ENCODE measurements at places on chromosomes 1 and 21. TPM values are rescaled to one million over a fixed set of nuclear protein-coding genes. Genes with fewer than 3 reads are reported as not detected.

- DNase-seq: no peak
Observed at GRCh38 chr1:68906431-68906830, 409.5 kb upstream of the DEPDC1 start.

DNA sequence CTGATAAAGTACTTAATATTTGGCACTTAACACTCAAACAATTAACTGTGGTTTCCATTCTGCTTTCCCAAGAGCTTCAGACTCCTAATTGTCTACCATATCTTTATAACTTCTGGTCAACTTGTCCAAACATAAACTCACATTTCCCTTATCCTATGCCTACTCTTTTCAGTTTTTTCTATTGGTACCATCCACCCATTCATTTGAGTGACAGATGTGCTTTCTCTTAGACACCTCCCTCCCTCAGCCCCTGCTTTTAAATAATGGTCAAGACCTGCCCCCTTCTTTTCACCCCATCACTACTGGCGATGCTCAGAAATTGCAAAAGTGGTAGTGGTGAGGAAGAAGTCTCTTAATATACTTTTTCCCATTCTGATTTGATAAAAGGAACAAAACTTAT lies 5.5 kb downstream of the SLC16A4 start:
- DNase-seq: no peak

DNA sequence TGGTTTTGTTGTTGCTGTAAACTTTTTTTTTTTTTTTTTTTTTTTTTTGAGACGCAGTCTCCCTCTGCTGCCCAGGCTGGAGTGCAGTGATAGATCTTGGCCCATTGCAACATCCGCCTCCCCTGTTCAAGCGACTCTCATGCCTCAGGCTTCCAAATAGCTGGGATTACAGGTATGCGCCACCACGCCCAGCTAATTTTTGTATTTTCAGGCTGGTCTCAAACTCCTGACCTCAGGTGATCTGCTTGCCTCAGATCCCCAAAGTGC lies 78.9 kb upstream of the SLC45A1 start:
- DNase-seq: no peak

DNA sequence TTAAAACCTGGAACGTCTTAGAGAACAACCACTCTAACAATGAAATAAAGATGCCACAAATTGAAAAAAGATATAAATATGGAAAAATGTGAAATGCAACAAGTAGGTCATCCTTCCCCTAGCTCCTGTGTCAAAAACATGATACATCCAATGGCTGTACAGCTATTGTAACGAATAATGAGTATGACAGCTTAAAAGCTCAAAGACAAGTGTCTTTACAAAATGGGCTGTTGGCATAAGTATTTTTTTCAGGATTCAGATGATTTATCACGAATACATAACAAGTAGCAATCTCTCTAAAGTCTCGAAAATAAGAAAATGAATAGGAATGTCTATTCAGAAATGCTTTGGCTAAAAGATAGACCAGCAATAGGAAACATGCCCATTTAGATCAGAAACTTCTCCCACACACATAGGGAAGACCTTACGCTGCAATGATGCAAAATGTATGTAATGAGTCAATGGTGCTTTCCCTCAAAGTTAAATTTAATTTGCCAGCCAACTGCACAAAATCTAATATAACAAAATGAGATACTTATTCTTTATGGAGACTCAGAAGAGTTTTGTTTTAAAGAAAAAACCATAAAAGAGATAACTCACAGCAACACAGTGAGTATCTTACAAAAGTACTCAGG lies 8.3 kb downstream of the TGFBR3 start:
- no peak for DNase-seq

The TLR5 gene
- 1.8 TPM for total RNA-seq

DNA sequence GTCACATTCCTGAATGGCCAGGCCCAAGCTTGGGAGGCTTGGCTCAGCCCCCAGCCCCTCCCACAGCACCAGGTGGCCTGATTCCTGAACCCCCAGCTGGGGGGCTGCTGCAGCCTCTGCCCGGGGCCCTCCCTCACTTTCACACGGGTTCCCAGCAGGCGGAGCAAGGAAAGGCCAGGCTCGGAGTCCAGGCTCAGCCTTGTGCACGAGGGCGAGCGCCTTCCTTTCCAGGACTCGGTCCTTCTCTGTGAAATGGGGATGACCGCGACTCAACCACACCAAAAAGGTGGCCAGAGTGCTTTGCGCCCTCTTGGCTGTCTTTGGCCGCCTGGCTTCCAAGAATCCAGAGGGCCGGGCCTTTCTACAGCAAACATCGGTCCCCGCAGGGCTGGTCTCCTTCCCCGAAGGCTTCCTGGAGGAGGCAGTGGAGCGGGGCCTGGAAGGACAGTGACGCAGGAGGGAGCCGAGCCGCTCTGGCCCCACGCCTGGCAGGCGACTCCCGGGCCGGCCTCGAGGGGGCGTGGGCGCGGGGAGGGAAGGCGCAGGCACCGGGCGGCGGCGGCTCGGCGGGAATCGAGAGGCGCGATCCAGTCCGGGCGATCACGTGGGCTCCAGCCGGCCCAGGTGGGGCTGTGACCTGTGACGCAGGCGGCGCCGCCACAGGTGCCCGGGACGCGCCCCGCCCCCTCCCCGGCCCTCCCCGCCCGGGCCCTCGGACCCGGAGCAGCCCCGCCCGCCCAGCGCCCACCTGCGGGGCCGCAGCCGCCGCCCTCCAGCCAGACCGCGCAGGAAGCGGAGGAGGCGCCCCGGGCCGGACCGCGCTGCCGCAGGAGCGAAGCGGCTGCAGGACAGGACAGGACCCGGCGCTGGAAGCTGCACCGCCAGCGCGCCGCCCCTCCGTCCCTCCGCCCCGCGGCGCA lies at the start of gene ARHGEF16:
ARHGEF16 (plus strand) TSS at position 775 of the 920 bp plus-strand sequence. CDS start 8,420 bp downstream, outside the sequence.
- DNase-seq: peak; percentile 50

DNA sequence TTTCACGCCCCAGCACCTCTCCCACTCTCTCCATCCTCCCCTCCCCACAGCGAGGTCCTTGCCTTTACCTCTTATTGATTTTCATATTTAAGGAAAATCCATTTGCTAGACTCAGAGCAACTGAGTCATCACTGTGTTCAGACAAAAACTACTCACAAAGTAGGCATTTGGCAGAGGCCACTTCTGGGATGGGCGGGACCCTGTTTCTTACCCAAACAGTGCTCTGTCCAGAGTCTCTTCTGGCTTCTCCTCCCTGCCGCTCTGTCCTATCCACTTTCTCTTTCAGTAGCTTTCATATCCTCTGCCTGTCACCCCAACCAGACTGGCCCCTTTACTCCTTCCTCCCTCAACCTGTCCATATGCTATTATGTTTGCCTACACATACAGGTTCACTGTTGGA lies 2.4 kb upstream of the NAV1 start:
- no peak for DNase-seq

The FCN3 gene
- not detected for total RNA-seq

- DNase-seq: no peak
Observed at GRCh38 chr1:35432231-35432630, 125.0 kb downstream of the KIAA0319L start.

The ERO1B gene
- 9.3 TPM for total RNA-seq

The RXRG gene
- total RNA-seq: not detected

The TNFRSF14 gene
- total RNA-seq: 131 TPM

GRCh38 chr1:70140343-70140742 lies 65.0 kb downstream of the LRRC40 start:
- no peak for DNase-seq

DNA sequence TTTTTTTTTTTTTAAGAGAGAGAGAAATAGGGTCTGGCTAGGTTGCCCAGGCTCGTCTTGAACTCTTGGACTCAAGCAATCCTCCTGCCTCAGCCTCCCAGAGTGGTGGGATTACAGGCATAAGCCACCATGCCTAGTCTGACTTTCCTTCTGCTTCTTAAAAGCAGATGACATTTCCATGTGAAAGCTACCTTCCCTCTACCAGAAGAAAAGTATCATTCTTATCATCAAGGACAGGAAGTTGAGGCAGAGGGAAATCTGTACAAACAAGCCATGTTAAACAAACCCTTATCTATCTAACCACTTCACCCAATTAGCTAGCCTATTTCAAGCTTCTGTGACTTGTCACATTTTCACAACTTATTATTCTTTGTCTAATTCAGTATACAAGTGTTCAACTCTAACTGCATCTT lies 54.8 kb downstream of the SAMSN1 start:
- no peak for DNase-seq

- no peak for DNase-seq
Observed at GRCh38 chr1:36669262-36669661, 186.5 kb upstream of the CSF3R start.

DNA sequence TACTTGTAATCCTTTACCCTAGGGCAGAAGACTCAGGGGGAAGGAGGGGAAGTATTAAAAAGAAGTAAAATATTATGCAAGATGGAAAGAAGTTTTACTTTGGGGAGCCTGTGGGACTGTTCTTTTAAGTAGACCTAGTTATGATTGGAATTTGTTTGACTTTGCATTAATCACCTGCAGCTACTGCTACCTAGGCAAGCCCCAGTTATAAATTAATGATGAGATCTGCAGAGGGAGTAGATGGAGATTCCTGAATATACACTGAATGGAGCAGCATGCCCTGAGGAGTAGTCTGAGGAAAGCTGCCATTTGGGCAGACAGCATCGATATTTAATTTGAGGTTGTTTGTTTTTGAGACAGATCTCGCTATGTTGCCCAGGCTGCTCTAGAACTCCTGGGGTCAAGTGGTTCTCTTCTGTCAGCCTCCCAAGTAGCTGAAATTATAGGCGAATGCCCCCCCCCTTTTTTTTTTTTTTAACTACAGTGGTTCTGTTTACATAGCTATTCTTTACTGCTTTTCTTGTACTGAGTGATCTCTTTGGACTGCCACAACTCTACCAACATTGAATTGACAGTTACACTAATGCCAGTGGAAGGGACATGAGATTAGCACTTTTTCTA lies 81.4 kb upstream of the SERTAD4 start:
- no peak for DNase-seq

DNA sequence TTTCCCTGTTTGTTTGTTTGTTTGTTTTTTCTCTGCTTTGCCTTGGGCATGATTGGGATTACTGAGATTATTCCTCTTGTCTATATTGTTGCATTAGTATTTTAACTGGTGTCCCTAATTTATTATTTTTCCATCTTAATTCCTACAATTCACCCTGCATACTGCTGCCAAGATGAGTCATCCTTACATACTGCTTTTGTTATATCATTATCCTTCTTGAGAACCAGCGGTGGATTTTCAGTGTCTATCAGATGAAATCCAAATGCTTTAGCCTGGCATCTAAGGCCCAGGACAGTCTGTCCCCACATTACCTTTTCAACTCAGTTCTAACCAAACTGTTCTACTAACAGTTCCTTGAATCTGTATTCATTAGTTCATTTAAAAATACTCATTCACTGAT lies 101.7 kb downstream of the OLFML2B start:
- DNase-seq: no peak

The NID1 gene
- 0.14 TPM for total RNA-seq

DNA sequence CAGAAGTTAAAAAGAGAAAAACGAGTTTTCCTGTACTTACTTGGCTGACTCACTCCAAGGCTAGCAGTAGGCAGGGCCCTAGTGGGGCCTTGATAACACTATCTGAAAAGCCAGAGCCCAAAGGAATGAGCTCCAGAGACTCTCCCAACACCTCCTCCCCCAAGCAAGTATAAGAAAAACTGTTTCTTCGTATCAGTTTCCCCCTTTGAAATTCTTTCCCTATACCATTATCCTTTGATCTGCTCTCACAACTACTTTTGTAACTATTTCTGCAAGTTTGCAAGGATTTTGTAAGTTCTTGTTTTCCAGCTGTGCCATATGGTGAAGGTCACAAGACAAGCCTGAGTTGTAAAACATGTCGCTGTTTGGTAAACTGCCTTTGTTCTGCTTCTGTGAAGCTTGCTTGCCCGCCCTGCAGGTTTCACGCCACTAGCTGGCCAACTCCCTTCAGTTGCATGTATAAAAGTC lies 36.5 kb upstream of the KCNJ15 start:
- DNase-seq: no peak

The KIAA1614 gene
- 0.19 TPM for total RNA-seq

GRCh38 chr1:104195395-104195794 lies 445.7 kb downstream of the AMY1C start:
- DNase-seq: no peak

DNA sequence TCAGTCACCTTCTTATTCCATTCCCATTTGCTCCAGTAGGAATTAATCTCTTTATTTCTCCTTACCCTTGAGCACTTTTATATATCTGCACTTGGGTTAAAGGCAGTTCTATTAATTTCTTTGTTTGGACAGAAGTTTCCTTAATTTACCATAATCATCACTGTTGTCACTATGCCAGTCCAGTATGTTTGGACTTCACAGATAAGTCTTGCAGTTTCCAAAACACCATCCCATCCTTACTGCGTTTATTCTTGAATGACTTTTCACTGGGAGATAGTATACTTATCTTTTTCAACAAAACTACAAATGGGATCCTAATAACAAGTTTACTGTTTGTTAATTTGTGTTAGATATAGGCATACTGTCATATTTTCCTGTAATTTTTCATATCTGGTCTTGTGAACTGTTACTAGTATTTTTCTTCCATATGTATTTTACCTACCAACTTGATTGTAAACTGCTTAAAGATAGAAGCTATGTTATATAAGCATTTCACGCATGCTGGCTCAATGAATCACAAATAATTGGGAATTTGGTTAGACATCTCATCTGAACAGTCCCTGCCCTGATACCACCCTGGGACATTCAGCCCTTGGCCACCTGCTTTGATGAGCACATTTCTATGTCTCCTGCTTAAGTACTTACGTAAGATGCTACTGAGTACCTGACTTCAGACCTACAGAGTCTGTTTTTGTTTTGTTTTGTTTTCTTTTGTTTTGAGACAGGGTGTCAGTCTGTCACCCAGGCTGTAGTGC lies 78.2 kb downstream of the OLFML2B start:
- no peak for DNase-seq

The IVL gene
- total RNA-seq: not detected

DNA sequence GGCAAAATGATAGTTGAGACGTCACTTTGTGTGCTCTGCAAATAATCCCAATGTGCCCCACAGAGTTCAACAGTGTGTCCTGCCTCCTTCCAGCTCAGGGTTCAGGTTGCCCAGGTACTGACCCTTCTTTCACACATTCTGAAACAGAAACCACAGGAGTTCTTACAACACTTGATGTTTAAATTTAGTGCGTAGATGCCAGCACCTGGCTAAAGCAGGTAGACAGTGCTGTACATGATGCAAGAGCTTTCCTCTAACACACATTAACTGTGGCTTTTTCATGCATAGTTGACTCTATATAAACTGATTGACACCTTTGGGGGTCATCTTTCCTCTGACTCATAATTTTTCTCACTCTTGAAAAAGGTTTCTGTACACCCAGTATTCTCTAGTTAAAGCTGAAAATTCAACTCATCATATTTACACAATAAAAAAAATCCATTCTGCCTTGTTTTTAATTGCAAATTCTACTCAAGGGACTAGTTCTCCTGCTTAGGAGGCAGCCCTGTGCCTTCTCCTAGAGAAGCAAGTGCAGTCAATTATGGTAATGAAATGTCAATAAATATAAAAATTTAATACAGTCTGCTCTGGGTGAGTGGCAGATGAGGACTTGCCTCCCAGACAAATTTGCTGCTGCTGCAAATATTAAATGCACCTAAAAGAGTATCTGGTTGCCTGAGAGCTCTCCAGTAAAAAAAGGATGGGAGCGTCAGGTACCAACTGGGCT lies 91.4 kb downstream of the NR5A2 start:
- DNase-seq: no peak

DNA sequence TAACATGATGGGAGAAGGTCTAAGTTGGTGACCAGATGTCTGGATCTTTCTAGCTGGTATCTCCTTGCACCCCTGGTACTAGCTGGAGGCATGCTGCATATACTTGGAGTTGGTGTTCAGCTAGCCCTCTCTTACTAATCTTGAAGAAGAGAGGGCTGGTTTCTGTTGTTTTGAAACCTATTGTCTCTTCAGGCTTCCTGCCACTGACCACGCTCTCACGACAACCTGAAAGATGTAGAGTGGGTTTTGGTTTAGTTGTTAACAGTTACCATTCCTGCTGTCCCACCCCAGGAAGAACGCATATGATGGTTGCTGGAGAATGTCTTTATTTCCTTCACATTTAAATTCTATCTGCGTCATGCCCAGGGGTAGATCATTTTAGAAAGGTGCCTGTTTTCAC lies 3.6 kb downstream of the MAN1C1 start:
- DNase-seq: no peak

Data from activated naive CD8-positive, alpha-beta T cell treated with anti-CD3 and anti-CD28 coated beads, Interleukin-2, amount 10 ng/mL, durations not matched to agents 7 days and 5 days (primary cell).